Upper lobe of right lung (tissue), 1 donor: ENCODE measurements at places on chromosomes 4 and X.

GRCh38 chrX:39667736-39668482 is 429.8 kb downstream of the BCOR start:
- DNase-seq = no peak

GRCh38 chrX:108442901-108443464 is 3.3 kb downstream of the COL4A5 start:
- DNase-seq = no peak

GRCh38 chr4:11439836-11440235 is 11.1 kb upstream of the HS3ST1 start:
- no peak for DNase-seq

- DNase-seq = no peak
These were observed 161.0 kb downstream of the PPP1R2C start for GRCh38 chrX:42616981-42617380.

- no peak for DNase-seq
These were observed 614.8 kb upstream of the TECRL start for GRCh38 chr4:65023883-65024670.
